ENCODE measurements at places on chromosomes 1 and 21. TPM values are rescaled to one million over a fixed set of nuclear protein-coding genes. Genes with fewer than 3 reads are reported as not detected.
A peak's percentile ranks its signal among the peaks of the same experiment; 100 is the strongest.

DNA sequence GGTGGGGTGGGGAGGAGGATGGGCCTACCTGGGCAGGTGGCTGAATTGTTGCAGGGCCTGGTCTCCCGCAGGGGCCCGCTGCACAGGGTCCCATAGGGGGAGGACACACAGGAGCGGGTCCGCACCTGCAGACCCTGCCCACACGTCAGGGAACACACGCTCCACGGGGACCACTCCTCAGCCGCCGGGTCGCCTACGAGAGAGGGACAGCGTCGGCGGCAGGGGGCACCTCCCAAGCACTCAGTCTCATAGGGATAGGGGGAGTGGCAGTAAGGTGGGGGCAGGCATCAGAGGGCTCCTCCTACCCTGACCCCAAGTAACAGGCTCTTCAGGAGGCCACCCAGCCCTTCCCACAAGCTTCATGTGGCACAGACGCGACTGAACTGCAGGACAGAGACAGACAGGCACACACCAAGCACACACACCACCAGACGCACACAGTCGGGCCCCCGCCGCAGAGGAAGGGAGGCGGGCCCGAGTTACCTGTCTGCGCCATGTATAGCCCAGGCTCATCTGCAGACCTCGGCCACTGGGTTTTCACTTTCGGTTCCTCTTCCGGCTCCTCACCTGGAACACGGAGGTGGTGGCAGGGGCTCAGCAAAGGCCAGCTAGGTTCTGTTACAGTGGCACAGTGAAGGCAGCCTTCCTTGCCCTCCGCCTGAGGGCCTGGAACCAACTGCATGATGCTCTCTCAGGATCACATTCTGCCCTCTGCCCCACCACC, 19.8 kb downstream of the ADGRB2 start:
- H3K27me3 ChIP-seq: no peaks in the 10 kb centered on the region
- peak overlapping the region; percentile 9 for H3K4me3 ChIP-seq
- peaks cover 17% of the 10 kb centered on the region for H3K4me1 ChIP-seq
- DNase-seq: no peak

DNA sequence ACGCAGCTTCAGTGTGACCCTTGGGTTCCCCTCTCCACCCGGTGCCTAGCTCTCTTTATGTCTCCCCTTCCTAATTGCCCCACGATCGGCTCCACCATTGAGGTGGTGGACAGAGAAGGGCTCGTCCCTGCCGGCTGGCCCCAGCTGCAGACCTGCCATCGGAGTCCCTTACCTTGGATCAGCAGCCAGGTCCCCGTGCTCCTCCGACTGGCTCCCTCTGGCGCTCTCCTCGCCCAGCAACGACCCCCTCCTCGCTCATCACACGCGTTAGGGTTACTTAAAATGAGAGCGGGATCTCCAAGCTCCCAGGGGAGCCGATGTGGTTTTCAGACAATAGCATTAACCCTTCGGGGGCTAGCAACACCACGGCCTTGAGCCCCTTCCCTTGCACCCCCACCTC, 8.1 kb upstream of the ETV3L start:
- no peak overlapping the region for H3K27ac ChIP-seq
- no peaks in the 10 kb centered on the region for H3K36me3 ChIP-seq
- no peak overlapping the region for H3K4me3 ChIP-seq
- H3K4me1 ChIP-seq: no peaks in the 10 kb centered on the region
- DNase-seq: no peak

Gene LHX8
- total RNA-seq: not detected

Gene HRNR
- not detected for total RNA-seq

Gene HCRTR1
- total RNA-seq: not detected
